Aorta (tissue), 5 donors: ENCODE measurements at places on chromosomes 4 and X.

- no peak for DNase-seq
These were observed 50.9 kb upstream of the PRDX4 start for GRCh38 chrX:23616361-23616760.

DNA sequence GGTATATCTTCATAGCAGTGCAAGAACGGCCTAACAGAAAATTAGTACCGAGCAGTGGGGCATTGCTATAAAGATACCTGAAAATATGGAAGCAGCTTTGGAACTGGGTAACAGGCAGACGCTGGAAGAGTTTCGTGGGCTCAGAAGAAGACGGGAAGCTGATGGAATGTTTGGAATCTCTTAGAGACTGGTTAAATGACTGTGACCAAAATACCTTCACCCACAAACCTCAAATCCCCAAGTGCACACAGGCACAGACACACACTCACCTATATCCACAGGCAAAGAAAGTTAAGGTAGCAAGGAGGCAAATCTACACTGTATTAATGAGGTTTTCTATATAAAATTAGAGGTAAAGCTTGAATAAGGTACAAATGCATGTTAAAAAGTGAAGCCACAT, 14.6 kb upstream of the SPRY1 start:
- no peak for DNase-seq

- no peak for DNase-seq
These were observed 2.8 kb upstream of the RUFY3 start for GRCh38 chr4:70718811-70719604.

DNA sequence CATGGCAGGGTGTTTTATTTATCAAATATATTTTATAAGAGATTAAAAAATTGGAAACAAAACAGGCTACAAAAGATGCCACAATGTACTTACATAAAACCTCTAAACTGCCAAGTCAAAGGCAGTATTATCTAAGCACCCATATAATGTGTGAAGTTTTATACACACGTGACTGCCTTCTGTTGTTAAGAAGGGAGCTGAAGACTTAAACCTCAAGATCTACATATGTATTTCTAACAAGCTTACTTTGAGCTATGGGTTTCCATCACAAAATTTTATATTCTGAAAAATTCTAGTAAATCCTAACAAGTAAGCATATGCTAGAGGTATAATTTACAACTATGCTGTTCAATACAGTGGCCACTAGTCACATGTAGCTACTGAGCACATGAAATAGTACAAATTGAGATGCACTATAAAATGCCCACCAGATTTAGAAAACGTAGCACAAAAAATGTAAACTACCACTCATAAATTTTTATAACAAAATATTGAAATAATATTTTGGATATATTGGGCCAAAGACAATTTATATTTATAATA, 9.8 kb downstream of the ATP8A1 start:
- DNase-seq, result no peak

DNA sequence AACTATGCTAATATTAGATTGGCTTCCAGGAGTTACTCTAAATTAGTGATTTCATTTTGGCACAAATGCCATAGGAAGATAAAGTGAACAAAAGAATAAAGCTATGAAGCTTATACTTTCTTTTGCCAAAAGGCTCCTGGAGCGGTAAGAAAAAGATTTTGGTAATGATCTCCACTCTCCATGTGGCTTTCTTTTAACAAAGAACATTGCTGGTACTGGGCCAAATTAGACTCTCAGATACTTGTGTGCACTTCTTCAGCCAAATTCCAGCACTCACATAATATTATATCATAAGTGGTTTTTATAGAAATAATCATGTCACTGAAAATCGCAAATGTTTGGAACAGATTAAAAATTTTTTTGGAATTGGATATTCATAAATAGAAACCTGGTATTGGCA, 142.4 kb upstream of the FGF13 start:
- no peak for DNase-seq

DNA sequence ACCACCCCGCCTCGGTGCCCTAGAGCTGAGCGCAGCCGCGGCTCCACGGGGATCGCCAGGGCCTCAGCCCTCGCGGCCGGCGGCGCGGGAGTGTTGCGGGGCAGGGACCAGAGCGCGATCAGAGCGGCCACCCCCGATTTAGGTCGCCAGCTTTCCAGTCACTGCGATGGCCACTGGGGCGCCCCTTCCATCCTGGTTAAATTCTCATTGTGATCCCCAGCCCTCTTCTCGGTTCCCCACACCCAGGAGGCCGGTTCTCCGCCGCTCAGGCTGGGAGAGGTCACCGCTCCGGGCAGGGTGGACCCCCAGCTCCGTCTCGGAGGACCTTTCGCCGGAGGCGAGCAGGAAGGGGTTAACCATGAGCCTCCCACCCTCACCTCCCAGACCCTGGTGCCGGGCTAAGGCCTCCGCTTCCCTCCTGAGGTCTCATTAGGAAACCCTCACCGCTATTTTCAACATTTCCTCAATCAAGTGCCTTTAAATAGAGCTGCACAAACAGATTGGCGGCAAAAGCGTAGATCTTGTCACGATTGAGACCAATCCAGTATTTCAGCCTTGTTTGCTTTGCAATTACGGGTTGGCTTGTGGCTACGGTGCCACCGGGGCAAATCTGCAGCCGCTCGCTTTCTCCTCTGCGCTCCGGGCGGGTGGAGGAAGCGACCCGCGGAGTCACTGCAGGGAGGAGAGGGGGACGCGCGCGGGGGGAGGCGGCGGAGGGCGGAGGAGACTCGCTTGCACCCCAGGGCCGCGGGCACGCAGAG, 8.3 kb upstream of the HAND2 start:
- DNase-seq, result peak; percentile 68

DNA sequence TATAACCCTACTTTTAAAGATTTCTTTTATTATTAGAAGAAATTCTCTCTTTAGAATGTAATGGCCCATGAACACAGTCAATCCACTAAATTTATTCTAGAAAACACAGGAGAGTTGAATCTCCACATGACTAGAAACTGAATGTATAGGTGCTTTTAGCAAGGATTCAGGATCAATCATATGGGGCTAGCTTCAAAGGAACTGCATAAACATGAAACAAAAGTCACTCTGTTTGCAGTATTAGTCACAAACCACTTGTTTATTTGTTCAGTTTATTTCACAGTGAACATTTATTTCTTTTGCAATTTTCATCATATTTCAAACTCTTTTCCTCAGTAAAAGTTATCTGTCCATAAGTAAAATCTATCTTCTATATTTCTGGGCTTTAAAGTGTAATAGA, 1604.6 kb downstream of the PCDH18 start:
- no peak for DNase-seq

DNA sequence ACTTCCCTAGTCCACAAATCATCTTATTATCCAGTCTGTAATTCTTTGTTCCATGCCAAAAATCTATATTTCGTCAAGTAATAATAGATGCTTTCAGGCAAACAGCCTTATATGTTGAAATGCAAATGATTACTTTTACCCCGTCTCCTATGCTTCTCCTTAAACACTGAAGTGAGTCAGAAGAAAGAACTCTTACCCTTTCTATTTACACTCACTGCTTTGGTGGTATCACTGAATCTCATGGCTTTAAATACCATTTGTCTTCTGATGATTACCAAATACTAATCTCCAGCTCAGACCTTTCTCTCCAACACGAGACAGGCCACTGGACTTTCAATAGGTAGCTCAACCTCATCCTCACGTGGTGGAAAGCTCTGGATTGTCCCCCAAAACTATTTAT, 558.1 kb downstream of the IL1RAPL1 start:
- DNase-seq, result no peak

DNA sequence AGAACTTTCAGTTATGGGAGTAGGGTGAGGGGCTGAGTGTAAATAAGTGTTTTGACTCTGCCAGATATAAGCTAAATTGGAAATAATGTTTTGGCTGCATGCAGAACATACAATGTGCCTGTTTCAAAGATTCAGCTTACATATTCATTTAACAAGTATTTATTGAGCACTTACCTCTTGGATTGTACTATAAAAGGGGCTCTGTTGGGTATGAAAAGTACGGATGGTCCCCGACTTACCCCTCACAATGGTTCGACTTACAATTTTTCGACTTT, 799 bp upstream of the AIFM1 start:
- no peak for DNase-seq

GRCh38 chrX:71128166-71128833, 9.9 kb downstream of the MED12 start:
- DNase-seq, result no peak

DNA sequence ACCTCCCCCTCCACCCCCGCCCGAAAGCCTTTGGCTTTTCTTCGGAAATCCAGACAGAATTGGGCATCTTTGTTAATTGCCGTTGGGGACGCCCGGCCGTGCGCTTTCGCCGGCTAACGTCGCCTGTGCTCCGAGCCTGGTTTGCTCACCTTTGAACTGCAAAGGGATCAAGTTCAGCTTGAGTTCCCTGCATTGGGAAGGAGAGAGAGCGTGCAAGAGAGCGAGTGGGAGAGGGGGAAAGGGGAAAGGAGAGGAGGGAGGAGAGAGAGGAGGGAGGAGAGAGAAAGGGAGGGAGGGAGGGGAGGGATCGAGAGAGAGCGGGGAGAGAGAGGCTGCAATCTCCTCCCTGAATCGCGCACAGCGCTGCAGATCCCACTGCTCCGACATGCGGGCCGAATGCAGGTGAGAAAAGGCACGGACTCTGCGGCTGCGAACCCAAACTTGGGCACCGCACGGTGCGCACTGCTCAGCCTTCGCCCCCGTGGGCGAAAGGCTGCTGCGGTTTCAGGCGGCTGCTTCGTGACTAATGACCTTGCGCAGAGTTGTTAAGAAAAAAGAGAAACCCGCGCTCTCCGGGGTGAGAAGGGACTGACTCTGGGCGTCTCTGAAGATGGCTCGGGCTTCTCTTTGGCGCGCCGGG, at the start of gene PCDH7:
Gene PCDH7, plus strand, starts transcription at position 349 of the 640 bp plus-strand sequence. CDS start 1,054 bp downstream, outside the sequence.
- DNase-seq, result no peak

DNA sequence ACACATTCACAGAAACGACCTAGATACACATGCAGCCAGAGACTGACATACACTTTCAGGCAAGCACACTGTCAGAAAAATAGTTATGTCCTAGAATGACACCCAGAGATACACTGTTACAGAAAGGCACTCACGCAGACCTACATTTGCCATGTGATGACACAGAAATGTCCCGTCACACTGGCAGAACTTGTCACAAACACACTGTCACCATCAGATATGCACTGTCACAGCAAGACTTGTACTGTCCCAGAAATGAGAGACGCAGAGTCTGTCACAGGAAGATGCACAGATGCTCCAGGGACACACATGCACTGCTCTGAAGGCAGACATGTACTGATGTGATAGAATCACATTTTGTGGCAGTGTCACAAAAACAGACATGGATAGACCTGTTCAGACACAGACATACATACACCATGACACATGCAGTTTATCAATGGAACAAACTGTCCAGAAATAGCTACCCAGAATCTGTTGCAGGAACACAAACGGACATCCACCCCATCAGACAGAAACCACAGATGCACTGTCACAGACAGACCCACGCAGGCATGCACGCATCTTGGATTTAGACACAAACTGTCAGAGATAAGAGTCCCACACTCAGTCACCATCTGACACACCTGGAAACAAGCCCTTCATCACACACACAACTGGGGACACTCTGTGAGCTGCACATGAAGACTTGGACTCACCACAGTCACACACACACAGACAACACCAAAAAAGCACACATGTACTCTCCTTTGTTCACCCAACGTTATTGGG, 1.3 kb upstream of the PIM2 start:
- DNase-seq, result peak; percentile 9

GRCh38 chrX:155148724-155149537, 67.3 kb upstream of the VBP1 start:
- no peak for DNase-seq
